ENCODE measurements at places on chromosomes 6 and 20.

GRCh38 chr6:42637681-42638080 is 73.9 kb downstream of the UBR2 start:
- no peak for DNase-seq

- DNase-seq = no peak
These were observed 511.3 kb downstream of the ADGRB3 start for GRCh38 chr6:69146385-69146784.

DNA sequence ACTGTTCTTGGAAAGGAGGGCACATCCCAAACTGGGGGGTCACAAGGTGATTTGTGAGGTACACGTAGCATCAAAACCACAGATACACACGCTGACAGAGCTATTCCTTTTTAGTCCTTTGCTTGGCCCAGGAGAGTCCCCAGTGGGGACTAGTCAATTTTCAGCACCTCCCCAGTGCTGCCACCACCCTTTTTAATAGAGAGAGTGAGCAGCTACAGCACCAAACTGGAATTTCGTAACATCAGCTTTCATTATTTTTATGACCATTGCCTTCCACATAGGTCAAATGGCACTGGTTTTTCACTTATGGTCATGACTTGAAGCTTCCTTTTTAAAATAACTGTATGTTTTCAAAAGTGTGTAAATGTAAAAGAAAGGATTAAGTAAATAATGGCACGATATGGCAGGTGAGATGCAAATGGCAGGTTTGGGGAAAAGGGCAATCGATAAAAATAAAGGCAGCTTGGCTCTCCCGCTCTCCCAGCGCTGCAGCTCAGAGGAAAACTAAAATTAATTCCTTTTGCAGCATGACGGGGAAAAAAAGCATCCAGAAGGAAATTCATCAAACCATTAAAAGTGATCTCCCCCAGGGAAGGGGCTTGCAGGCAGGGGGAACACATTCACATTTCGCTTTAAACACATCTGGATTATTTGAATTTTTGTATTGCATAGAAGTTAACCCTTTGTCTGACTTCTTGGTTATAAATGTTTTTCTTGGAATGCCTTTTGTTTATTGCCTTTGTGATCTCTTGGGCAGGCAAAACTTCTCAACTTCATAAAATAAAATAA is 95.2 kb downstream of the ANKRD60 start:
- DNase-seq = no peak

DNA sequence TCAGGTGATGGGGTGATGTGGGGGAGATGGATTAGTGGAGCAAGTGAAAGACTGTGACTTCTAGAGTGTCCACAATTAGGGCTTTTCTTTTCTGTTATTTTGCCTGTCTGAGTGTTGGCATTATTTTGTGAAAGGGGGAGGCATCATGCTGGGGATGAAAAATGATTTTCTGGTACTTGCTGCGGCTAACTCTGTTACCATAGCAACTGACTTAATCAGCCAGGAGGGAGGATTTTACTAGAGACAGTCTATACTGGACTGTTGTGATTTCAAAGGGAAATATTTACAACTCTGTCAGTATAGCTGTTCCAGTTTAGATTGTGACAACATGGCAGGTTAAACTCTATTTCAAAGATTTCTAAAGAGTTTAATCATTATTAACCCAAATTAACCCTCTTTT is 30.4 kb upstream of the MRAP2 start:
- DNase-seq = no peak

- no peak for DNase-seq
These were observed 100.3 kb downstream of the GMPR start for GRCh38 chr6:16338577-16339264.

DNA sequence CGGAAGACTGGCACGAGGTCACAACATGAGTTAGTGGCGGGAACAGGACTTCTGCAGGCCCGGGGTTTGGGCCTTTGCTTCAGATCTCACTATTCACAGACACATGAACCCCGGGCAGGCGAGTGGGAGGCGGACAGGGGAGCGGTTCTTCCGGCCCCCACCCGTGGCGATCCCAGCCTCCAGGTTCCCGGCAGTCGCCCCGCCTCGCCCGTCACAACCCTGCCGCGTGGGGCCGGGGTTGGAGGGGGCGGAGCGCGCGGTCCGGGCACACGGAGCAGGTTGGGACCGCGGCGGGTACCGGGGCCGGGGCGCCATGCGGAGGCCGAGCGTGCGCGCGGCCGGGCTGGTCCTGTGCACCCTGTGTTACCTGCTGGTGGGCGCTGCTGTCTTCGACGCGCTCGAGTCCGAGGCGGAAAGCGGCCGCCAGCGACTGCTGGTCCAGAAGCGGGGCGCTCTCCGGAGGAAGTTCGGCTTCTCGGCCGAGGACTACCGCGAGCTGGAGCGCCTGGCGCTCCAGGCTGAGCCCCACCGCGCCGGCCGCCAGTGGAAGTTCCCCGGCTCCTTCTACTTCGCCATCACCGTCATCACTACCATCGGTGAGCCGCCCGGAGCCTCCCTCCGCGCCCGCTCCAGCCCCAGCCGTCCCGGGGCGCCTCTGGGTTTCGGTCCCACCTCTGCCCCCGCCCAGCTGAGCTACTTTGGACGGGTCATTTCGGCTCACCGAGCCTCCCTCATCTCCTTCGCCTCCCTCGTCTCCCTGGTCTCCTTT is at the start of gene KCNK15:
TSS of gene KCNK15 (plus strand) at position 268 of the 769 bp plus-strand sequence. CDS start at position 314, 46 bp downstream.
- DNase-seq = peak; percentile 42

GRCh38 chr20:53738945-53739798 is 145.5 kb upstream of the ZNF217 start:
- no peak for DNase-seq

- DNase-seq = no peak
These were observed 615.5 kb upstream of the AGPAT4 start for GRCh38 chr6:161889324-161889723.

DNA sequence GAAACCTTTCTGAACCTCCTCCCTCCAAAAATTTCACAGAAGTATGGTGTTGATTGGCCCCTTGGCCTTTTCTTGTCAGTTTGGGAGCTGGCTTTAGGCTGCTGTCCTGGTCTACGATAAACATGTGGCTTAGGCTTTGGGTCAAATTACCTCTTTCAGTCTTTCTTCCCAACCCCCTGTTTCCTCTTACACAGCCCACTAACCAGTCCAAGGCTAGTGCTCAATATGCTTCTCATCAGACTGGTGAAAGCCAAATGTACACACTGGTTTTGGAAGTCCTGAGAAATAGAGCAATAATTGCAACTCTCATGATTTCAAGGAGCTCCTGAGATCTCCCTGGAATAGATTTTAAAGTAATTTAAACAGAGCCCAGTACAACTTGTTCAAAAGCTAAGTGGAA is 933.7 kb upstream of the GJE1 start:
- DNase-seq = no peak

- DNase-seq = no peak
These were observed 445.6 kb upstream of the SOX4 start for GRCh38 chr6:21147995-21148394.

GRCh38 chr20:47318586-47319516 is 37.6 kb downstream of the ZMYND8 start:
- peak; percentile 4 for DNase-seq

GRCh38 chr6:34022250-34022872 is 123.5 kb downstream of the GRM4 start:
- no peak for DNase-seq

DNA sequence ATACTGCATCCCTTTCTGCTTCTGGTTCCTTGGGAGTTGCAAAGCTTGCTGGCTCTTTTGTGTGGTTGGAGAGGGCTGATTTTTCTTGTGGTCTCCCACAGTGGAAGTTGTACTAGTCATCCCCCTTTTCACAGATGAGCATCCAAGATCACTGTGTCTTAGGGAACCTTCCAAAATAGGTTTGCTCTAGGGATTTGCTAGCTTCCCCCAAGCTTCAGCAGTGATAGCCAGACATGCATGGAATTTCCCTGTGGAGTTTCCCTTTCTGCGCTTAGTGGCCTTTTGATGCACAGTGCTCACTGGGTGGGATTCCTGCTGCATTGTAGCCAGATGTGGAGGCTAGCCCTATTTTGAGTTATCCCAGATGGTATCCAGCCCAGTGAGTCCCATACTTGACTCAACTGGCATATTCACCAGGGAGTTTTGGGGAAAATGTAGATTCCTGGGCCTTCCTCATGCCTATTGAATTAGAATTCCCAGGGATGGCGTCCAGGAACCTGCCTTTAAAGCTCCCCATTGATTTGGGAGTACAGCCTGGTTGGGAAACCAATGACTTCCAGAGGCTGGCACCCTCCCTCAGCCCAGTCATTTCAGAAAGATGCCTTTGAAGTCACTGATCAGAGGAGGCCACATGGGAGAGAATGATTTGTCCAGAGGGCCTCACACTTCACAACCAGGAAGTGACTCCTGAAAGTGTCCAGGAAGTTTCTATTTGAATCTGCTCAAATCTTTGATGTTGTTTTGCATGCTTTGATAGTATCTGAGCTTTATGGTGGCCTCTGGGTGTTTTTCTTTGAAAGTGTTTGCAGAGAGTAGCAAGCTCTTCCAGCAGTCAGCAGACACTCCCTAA is 25.9 kb downstream of the PPARD start:
- peak; percentile 52 for DNase-seq

DNA sequence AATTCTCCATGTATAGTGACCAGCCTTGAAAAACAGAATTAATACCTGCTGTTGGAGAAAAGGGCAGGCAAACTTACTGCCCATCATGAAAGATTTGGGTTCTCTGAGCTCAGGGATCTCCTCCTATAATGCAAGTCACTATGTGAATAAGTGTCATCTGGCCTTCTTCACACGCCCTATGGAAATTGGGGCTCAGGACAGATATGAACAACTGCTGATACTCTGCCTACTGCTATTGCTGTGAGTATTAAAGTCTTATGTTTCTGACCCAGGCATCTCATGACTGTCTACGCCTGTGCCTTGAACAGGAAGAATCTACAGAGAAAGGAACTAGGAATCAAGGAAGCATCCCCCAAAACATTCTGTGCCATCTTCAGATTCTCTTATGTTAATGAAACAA is 226.1 kb downstream of the SOD2 start:
- DNase-seq = no peak

DNA sequence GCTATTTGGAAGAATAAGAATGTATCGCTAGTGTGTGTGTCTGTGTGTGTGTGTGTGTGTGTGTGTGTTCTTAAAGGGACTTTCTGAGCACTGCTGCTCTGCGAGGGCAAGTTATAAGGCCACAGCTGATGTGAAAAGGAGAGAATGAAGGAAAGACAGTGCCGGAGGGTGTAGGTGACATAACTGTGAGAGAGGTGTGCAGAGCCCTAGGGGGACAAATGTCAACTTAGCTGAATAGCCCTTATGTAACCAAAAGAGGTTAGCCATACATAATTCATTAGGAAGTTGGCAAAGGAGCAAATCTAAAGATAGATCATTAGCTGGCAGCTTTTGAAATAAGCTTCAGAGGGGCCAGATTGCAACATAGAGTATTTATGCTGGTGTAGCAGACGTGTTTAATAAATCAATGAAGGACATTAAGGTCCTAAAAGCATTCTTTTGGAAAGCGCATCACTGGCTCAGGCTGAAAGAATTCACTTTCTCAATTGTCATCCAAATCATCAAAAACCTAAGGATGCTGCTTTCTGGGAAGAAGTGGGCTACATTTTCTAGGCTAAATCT is 81.0 kb downstream of the NDUFAF5 start:
- no peak for DNase-seq

GRCh38 chr20:34472246-34472925 is 43.8 kb upstream of the DYNLRB1 start:
- no peak for DNase-seq

- DNase-seq = no peak
These were observed 171.0 kb upstream of the CCN2 start for GRCh38 chr6:132122176-132122575.

- DNase-seq = no peak
These were observed 19.4 kb downstream of the PKIG start for GRCh38 chr20:44601801-44602204.

- no peak for DNase-seq
These were observed 280.9 kb downstream of the QKI start for GRCh38 chr6:163695414-163695864.

GRCh38 chr6:142848156-142848555 is 96.8 kb downstream of the HIVEP2 start:
- DNase-seq = no peak

DNA sequence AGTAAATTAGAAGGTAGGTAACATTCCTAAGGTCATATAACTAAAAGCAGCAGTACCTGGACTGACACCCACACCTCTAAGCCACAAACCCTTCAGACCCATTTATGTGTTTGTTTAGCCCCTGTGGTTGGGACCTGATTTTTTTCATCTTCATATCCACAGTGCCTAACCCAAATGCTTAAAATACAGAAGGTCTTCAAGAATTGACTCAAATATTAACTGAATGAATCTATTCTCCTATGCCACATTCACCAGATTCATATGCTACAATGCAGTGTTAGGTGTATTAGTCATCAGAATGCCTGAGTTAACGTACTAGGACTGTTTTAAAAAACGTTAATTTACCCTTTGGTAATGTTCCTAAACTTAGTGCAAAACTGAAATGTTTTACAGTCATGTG is 124.8 kb downstream of the AHI1 start:
- no peak for DNase-seq

GRCh38 chr6:83609248-83609647 is 96.9 kb downstream of the PRSS35 start:
- no peak for DNase-seq

- no peak for DNase-seq
These were observed 73.3 kb upstream of the LYRM2 start for GRCh38 chr6:89711801-89712200.

GRCh38 chr6:101803136-101803535 is 409.6 kb downstream of the GRIK2 start:
- DNase-seq = no peak

GRCh38 chr6:46410334-46410953 is 80.8 kb downstream of the RCAN2 start:
- no peak for DNase-seq

GRCh38 chr6:118277631-118278030 is 270.5 kb upstream of the PLN start:
- no peak for DNase-seq

DNA sequence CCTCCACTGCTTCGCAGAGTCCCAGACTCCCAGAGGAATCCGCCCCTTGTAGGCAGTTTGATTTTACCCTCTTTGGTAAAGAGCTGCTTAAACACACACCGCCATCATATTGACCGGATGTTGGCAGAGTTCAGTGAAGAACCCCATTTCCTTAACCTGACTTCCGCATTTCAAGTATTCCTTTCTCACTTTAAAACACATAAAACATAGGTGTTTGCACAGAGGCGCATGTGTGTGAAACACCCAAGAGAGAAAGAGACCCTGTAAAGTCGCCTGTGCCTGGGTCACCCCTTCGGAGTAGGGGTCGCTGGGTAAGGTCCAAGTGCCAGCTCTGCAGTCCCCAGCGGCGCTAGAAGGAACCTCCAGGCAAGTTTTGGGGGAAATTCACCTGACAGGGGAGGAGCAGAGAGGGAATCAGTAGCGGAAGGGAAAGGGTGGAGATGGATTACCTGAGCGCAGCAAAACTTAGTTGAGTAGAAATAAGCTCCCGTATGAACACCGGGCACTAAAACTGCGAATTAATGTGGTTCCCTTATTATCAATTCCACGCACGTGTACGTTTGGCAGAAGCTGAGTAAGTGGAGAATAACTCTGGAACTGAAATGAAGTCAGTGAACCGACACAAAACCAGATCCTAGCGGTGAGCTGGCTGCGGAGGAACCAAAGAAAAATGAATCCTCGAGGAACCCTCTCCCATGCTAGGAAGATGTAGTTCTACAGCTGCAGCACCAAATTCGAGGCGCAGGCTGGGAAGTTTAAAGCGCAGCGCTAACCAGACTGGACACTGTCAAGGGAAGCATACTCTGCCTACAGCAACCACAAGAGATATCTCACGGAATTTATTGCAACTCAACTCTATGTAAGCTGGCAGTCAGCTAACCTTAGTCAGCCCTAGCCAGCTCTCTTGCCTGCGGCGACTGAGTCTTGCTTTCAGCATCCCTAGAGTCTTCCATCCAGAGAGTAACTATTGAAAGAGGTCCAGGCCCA is 3.5 kb upstream of the HTR1B start:
- DNase-seq = no peak

Data from stimulated activated CD4-positive, alpha-beta T cell treated with anti-CD3 and anti-CD28 coated beads, Interleukin-1b, Interleukin-23, amount 100 ng/mL, for 48 hours (primary cell).